Cerebellar nuclear complex (tissue), 1 donor: ENCODE measurements at places on chromosomes 13 and 19.

DNA sequence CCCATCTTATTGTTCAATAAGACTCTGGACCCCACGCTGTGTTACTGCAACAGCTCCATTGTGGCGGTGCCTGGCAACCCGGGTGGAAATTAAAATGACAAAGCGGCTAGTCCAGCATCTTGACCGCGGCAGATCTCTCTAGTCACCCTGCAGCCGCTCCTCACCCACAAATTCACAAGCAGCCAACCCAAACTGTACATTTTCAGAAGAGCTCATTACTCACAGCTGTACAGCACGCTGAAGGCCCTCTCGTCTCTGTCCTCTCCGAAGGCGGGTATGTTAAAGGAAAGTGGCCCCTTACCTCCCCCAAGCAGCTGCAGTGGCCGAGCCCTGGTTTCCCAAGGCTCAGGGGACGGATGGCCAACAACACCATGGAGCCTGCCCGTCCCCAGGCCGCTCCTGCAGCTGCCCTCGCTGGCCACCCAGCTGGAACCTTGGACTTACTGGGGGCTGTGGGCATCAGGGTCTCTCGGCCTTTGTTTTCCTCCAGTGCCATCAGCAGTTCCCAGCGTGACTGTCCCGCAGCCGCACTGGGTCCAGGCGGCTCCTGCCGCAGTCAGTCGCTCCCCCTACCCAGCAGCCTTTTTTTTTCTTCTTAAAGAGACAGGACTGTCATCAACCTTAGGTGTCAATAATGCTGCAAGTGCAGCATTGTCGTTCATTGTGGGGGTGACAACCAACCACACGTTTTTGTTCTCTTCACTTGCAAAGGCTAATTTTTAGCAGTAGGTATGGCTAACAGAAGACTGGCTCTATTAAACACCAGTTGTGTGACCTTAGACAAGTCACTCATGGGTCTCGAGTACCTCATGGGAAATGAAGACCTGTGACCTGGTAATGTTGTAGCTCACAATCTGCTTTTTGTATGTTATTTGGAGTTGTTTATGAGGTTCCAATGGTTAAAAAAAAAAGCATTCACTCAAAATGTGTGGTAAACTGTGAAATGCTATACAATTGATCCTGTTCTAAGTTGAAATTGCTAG is at the start of gene SACS:
Gene SACS, minus strand, starts transcription at position 532 of the 983 bp plus-strand sequence. CDS start 22,463 bp downstream, outside the sequence.
- no peak for DNase-seq

DNA sequence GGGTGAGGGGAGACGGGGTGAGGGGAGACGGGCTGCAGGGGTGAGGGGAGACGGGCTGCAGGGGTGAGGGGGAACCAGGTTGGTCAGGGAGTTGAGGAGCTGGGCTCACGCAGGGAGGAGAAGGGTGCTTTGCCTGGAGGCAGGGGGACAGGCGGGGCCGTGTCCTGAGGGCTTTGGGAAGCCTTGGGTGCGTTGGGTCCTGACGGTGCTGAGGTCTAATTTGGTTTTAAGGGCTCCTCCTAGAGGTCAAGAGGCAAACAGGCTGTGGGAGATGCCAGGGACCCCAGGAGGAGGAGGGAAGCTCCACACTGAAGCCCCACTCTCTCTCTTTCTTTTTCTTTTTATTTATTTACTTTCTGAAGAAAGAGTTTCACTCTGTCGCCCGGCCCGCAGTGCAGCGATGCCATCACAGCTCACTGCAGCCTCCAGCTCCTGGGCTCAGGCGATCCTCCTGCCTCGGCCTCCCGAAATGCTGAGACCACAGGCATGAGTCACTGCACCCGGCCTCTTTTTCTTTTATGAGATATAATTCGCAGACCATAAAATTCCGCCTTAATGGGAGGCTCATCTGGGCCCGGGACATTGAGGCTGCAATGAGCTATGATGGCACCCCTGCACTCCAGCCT is 9.3 kb upstream of the MISP start:
- DNase-seq = no peak

DNA sequence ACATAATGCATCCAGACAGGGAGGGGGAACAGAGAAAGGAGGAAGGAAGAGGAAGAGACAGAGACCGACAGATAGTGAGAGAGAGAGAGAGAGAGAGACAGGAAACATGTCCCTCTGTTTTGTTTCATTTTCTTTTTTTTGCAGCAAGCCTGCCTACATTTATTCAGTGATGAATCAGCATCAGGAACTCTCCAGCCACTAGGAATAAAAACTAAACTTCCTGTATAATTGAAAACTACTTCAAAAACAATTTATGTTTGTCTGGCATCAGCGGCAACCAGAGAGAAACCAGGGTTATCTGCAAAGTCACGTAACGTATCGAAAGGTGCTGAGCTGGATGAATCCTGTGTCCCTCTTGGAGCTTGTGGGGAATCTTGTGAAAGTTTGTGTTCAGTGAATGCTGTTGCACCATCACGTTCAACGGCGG is 148.6 kb upstream of the SOX21 start:
- DNase-seq = no peak

DNA sequence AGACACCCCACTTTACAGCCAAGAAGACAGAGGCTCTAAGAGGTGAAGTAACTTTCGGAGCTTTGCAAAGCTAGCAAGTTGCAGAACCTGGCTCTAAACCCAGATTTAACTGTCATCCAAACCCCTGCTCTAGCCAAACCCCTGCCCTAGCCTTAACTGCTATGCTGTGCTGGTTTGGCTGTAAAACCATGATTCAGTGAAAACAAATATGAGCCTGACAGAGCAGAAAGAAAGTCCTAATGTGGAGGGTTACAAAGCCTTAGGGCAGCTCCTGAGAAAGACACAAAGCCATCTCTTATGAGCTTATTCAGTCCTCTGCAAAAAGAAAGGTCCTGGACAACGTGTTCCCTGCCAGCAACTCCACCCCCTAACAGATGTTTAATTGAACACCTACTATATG is 172.8 kb downstream of the KATNAL1 start:
- no peak for DNase-seq

GRCh38 chr19:51980116-51980736 is 6.4 kb downstream of the ZNF350 start:
- no peak for DNase-seq

GRCh38 chr19:8320564-8321066 is 560 bp downstream of the NDUFA7 start:
- DNase-seq = no peak

DNA sequence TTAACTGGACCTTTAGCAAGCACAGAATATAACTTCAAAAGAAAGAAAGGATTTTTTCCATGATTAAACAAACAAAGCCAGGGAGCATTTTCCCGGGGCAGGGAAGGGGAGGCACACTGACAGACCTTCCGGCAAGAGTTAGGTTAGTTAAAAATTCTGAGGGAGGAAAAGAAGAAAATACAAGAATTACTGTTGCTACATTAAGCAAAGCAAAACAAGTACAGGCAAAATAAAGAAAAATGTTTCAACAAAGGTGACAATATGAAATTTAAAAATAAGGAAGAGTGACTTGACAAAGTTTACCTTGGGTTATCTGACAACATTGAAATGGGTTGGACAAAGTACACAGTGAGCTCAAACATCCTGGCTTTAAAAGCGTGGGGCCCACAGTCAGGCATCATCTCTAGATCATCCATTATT is 51.5 kb downstream of the KLF12 start:
- no peak for DNase-seq

GRCh38 chr19:32233091-32233490 is 112.3 kb upstream of the ZNF507 start:
- DNase-seq = no peak

GRCh38 chr19:30565636-30566035 is 193.5 kb downstream of the ZNF536 start:
- no peak for DNase-seq

- DNase-seq = no peak
Observed at GRCh38 chr13:113297370-113298042, 467 bp downstream of the LAMP1 start.

DNA sequence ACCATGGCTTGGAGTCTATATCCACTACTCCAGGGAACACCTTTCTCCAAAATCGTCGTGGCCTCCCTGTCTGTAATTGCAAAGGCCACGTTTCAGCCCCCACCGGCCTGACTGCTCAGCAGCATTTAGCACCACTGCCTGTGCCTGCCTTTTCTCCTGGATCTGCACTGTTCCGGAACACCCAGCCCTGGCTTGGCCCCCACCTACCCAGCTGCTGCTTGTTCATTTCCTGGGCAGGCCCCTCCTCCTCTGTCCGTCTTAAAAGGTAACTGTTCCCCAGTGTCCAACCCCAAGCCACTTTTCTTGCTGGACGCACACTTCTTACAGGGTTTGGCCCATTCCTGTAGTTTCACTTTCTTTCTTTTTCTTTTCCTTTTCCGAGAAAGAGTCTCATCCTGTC is 8.5 kb upstream of the SYT5 start:
- DNase-seq = no peak

- DNase-seq = no peak
Observed at GRCh38 chr13:25455146-25455545, 83.4 kb downstream of the ATP8A2 start.

DNA sequence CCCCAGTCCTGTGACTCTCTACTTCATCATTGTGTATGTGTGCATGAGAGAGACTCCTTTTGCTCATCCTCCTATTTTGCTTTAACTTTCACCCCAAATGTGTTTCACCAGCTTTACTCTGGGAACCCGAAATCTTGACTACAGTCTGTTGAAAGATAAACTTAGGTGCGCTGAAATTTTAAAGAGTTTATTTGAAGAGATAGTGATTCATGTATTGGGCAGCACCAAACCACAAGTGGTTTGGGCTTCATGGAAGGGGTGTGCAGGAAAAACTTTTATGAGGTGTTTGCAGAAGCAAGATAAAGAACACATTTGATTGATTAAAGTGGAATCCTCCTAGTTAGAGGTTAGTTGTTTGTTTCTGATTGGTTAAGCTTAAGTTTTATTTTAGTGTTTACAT is 50.8 kb upstream of the RFC3 start:
- no peak for DNase-seq

DNA sequence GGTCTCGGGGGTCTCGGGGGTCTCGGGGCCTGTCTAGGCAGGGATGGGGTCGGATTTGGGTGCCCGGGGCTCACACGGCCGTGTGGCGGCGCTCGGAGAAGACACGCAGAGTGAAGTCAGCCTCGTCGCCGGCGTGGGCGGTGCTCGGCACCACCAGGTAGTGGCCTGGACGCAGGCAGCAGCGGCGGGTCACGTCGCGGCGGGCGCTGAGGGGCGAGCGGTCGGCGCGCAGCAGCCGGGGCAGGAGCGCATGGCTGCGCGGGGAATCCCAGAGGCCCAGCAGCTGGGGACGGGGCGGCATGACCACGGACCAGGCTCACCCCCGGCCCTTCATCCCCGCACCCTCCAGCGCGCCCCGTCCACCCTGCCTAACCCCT is 8.2 kb downstream of the CAPN12 start:
- DNase-seq = no peak

DNA sequence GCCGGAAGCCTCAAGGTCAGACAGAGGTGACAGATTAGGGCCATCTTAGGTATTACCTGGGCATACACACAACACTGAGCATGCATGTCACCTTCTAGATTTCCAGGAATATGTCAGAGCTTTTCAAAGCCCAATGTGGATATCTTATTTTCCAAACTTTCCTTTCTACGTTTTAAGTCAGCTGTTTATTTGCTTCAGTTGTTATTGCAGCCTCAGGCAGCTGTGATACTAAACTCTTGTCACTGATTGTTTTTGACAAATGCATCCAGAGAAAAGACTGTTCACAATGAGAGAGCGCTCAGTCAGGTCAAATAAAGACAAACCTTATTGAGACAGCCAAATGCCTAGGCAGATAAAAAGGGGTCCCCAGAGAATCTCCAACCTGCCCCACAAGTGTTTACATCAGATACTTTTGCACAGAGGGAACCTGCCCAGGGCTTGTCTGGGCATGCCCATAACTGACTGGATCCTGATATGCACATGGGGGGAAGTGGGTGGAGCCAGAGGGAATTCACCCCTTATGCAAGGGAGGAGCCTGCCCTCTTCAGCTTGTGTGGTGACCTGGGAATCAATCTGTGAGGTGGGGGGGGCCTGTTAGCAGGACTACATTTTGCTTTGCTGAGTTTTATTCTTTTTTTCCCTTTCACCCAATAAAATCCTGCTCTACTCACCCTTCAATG is 28.5 kb downstream of the MED4 start:
- no peak for DNase-seq

- DNase-seq = no peak
Observed at GRCh38 chr13:84569366-84569765, 687.1 kb upstream of the SLITRK1 start.

GRCh38 chr13:113747291-113747833 is 11.7 kb upstream of the TMEM255B start:
- DNase-seq = no peak

GRCh38 chr13:30791354-30792001 is 56.1 kb downstream of the ALOX5AP start:
- DNase-seq = no peak

- no peak for DNase-seq
Observed at GRCh38 chr19:19749908-19750841, 17.3 kb upstream of the ZNF14 start.

DNA sequence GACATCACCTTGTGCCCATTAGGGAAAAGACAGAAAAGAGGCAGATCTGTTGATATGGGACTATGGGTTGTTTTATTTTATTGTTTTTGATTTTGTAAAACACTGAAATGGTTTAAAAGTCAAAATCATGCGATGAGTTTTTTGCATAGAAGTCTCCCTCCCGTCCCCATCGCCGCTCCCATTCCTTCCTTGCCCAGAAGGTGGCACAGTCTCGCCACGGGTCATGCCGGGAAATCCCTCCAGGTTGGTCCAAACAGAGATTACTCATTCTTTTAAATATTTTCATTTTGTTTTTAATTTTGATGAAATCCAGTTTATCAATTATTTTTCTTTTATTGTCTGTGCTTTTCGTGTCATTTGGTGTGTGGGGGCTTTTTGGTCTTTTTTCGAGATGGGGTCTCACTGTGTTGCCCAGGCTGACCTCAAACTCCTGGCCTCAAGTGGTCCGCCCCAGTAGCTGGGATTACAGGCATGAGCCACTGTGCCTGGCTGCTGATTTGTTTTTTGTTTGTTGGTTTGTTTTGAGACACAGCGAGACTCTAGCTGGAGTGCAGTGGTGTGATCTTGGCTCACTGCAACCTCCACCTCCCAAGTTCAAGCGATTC is 9.2 kb downstream of the PGPEP1 start:
- DNase-seq = no peak

GRCh38 chr13:33376212-33376611 is 90.7 kb upstream of the STARD13 start:
- DNase-seq = no peak

DNA sequence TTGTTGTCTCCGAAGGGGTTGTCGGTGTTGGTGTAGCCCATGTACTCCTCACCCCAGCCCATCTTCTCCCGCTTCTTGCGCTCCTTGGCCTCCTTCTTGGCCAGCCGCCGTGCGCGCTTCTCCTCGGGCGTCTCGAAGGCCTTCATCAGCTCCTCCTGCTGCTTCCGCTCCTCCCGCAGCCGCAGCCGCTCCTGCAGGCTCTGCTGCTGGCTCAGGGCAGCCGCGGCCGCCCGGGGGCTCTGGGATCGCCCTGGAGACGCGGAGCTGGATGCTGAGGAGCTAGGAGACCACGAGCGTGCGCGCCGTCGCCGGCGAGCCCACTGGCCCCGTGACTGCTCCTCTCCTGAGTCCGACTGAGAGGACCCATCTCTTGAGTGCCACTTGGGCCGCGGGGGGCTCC is 2.9 kb downstream of the CACTIN start:
- no peak for DNase-seq

DNA sequence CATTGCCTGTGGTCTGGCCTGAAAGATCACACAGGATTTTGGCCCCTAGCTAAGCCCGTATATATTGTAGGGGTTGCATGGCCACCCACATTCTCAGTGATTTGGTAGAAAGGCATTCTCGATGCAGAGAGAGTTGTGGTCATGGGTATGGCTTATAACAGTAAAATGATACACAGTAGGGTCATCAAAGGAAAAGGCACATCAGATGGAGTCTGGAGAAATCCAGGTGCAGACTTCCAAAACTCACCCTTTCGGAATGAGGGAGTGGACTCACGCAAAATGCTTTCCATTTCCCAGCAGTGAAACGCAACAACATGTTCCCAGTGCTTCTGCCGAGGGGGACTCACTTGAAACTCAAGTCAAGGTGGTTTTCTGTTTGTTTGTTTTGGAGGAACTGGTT is 802.5 kb upstream of the SLITRK1 start:
- DNase-seq = no peak
